H1 (cell line): ENCODE measurements at places on chromosomes 11 and 22. TPM values are rescaled to one million over a fixed set of nuclear protein-coding genes. Genes with fewer than 3 reads are reported as not detected.

C11orf91 gene
- polyA plus RNA-seq = not detected in 2 replicates

UBQLNL gene
- 0.22 and 0.35 TPM in 2 replicates for polyA plus RNA-seq

SLC22A24 gene
- polyA plus RNA-seq = not detected in 2 replicates

DAGLA gene
- polyA plus RNA-seq = 3.6 and 5.3 TPM in 2 replicates

LRRN4CL gene
- 0.03 and 0.05 TPM in 2 replicates for polyA plus RNA-seq
